ENCODE measurements at places on chromosomes 3 and 15.

GRCh38 chr15:80796407-80796806, 17.2 kb downstream of the CEMIP start:
- DNase-seq, result no peak

GRCh38 chr15:95822961-95823360, 507.5 kb upstream of the NR2F2 start:
- DNase-seq, result no peak

DNA sequence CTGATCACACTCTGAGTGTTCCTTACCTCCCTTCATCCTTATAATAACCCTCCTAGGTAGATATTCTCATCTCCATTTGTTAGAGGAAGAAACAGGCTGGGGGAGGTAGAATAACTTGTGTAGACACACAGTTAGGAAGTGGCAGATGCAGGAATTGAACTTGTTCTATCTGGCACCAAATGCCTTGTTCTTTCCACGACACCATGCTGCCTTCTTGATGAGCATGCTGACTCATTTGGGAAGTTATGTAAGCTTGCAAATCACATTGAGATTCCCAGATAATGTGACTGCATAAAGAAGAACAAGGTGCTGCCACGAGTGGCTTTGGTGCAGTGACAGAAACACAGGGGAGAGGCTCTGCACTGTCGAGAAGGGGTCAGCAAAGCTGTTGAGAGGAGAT, 27.5 kb upstream of the NDUFB4 start:
- DNase-seq, result no peak

DNA sequence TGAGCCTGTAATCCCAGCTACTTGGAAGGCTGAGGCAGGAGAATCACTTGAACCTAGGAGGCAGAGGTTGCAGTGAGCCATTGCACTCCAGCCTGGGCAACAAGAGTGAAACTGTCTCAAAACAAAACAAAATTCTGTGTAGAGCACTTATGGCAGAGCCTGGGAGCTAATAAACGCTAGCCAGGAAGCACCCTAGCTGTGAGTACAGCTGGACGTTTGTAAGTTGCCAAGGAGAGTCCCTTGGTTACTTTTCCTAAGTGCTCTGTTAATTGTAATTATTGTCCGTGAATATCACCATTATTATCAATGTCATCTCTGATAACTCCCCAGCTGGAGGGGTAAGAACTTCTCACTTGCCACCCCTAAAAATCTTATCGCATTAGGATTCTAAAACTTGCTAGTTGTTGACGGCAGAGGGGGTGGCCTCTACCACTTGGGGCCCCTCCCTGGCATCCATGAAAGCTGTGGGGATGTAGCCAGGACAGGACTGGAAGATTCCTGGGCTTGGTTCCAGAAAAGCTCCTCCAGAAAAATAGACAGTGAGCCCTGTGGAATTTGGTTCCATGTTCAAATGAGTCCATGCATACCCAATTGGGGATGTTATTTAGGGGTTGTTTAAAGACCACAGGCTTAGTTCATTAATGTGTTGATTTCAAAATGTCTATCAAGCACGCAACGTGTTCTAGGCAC, 9.9 kb upstream of the KLHL25 start:
- no peak for DNase-seq

- no peak for DNase-seq
Observed at GRCh38 chr15:65595960-65596359, 15.0 kb downstream of the INTS14 start.

DNA sequence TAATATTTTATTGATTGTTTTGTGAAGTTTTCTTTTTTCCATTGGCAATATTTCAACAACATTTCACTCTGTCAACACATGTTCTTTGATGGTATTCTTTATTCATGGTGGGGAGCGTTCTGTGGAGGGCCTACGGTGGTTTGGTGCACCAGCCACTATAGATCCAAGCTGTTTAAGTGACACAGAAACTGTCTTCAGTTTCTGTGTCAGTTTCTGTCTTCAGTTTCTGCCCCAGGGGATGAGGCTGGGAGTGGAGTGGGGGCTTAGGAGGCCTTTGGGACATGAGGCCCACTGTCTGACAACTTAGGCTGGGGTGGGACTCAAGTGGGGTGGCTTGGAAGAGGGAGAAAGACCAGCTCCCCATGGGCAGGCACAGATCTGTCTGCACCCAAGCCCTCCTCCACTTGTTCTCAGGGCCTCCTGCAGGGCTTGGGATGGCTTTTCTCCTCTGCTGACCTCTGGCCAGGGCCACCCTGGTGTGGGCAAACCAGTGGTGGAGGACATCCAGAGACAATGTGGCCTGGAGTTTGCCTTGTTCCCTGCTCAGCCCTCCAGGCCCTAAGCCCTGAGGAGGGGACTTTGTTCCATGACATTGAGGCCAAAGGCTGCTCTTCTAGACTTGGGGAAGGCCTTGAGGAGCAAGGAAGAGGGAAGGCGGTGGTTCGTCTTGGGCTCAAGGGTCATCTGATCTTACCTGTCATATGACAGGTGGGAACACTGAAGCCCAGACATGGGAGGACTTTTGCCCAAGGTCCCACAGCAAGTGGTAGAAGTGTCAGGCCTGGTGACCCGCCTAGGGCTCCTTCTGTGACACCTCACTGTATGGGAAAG, 60.3 kb upstream of the SMAD6 start:
- DNase-seq, result no peak
